ENCODE measurements at places on chromosomes 1 and 21.

GRCh38 chr1:217443845-217444244, 187.0 kb downstream of the GPATCH2 start:
- no peak for DNase-seq

DNA sequence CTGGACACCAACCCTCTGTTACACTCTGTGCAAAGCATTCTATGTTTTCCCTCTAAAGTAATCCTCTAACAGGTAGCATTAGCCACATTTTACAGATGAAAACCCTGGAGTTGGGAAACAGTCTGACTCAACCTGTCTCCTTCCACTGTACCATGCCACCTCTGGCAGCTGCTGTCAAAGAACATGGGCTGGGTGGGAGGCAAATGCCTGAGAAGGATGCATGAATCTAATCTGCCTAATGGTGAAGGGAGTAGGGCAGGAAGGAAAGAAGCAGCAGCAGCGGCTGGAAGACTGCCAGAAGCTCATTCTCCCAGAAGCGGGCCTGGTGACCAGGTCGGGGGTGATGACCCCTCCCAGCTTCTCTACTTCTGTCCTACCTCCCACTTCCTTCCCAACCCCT, 21.7 kb downstream of the LRRC71 start:
- no peak for DNase-seq

- DNase-seq: no peak
These were observed 455.2 kb downstream of the LTN1 start for GRCh38 chr21:28537371-28538079.

GRCh38 chr1:151542710-151543129, 2.6 kb downstream of the TUFT1 start:
- DNase-seq: no peak

All from activated CD4-positive, alpha-beta T cell treated with anti-CD3 and anti-CD28 coated beads for 24 hours (primary cell).